ENCODE measurements at places on chromosomes 16 and 17.

- no peak for DNase-seq
Measured at GRCh38 chr17:16281351-16281750, 64.3 kb downstream of the PIGL start.

- DNase-seq = no peak
Measured at GRCh38 chr16:75630052-75630451, 7.0 kb upstream of the ADAT1 start.

DNA sequence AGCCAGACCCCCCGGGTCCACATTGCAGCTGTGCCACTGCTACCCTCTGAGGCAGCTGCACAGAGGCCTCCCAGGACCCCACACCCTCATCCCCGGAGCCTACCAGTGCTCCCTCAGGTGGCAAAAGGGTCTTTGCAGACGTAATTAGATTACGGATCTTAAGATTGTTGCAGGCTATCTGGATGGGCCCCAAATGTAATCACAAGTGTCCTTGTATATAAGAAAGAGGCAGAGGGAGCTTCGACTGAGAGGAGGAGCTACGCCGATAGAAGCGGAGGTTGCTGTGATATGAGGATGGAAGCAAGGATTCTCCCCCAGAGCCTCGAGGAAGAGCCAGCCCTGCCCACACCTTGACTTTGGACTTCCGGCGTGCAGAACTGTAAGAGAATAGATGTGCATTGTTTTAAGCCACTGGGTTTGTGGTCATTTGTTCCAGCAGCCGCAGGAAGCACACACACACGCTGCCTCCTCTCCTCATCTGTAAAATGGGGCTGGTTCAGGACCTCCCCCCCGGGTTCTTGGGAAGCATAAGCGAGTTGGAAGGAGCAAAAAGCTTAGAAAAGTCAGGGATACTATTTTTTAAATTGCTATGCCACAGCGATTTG, 10.5 kb upstream of the RAI1 start:
- DNase-seq = no peak

DNA sequence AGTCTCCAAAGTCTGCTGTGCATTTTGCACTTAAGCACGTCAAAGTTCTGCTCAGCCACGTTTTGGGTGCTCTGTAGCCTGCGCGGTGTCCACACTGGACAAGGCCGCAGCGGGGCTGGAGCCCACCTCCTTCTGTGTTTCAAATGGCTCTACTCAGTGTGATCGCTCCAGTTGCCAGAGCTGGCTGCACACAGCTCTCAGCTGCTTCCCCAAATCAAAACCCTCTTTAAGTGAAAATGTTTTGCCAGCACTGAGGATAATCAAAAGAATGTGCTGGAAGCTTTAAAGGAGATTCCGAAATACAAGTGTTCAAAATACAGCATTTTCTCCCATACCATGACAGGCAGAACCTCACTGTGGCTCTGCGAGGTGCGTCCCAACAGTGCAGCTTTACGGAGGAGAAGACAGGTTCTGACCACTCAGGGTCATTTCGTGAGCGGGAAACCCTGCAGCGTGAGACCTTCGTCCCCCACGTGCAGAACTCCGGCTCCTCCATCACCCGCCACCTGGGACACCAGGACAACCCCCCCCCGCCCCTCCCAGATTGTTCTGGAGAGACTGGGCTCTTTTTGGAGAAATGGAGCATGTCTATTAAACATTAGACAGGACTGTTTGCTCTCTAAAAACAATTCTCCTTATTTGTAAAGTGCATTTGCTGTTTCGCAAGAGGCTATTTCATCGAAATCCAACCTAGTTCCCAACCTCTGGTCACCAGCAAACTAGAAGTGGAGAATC, 16.6 kb downstream of the TBC1D16 start:
- DNase-seq = no peak

DNA sequence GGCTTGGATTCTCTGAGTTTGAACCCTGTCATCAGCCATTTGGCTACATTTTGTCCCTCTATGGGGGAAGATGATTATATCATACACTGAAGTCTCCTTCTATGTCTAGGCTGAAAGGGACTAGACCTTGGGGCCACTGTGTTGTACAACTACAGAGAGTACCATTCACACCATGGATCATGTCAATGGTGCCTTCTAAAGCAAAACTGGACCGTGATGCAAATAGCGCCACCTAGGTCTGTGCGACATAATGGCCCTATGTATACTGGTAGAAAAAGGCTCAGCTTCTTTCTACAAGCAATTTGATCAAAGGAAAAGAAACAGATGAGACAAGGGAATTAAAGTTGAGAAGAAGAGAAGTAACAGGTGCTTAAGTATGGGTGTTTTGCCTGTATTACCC, 100.7 kb downstream of the LYRM1 start:
- DNase-seq = peak; percentile 14

Measured in stimulated activated CD4-positive, alpha-beta T cell treated with anti-CD3 and anti-CD28 coated beads, Interleukin-4, amount 100 ng/mL, for 24 hours (primary cell).